Neural crest cell (in vitro differentiated cells): ENCODE measurements at places on chromosomes 1 and 21.

GRCh38 chr1:52436817-52437216 is 32.4 kb downstream of the PRPF38A start:
- no peak for DNase-seq

DNA sequence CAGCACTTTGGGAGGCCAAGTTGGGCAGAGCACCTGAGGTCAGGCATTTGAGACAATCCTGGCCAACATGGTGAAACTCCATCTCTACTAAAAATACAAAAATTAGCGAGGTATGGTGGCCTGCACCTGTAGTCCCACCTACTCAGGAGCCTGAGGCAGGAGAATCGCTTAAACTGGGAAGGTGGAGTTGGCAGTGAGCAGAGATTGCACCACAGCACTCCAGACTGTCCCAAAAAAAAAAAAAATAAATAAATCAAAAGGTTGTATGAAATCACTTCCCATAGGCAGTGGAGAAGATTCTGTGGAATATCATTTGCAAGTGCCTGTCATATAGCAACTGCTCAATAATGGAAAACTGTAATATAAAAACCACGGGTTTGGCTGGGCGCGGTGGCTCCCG is 65.1 kb upstream of the SERBP1 start:
- DNase-seq: no peak

- no peak for DNase-seq
These were observed 78.3 kb upstream of the NFASC start for GRCh38 chr1:204792354-204792692.

GRCh38 chr1:64396817-64397216 is 73.1 kb upstream of the CACHD1 start:
- no peak for DNase-seq

- DNase-seq: no peak
These were observed 39.5 kb upstream of the DDAH1 start for GRCh38 chr1:85504417-85504816.

DNA sequence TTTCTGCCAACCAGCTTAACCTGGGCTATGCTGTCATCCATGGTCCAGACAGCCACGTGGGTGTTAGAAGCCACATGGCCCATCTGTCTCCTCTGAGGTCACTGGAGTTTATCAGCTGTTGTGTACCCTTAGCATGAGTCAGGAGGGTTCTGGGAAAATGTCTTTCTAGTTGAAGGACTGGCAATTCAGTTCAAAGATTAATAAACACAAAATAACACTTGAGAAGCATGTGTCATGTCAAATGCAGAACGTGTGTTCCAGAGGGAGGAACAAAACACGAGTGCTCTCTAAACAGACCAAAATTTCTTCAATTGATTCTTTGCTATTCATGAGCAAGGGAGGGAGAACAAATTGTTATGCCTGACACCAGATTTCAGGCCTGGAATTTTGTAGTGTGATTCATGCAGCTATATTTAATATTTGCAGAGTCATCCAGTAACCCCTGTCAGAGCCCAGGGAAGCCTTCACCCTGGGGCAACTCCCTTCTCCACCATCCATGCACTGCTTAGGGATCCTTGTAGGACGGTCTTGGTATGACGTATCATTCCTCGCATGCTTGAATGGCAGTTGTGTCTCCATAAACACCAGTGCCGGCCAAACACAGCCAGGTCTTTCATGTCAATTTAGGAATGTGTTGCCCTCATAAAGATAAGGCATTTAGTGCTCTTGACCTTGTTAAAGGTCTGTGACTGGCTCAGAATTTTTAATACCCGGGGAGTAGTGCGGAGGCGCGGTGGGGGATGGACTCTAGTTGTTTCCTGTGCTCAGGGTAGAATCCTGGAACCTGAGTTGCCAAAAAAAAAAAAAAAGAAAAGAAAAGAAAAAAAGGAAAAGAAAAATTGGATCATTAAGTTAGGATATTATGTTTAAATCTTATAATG is 27.7 kb upstream of the DYRK1A start:
- DNase-seq: no peak

GRCh38 chr1:220873868-220874655 is 5.2 kb upstream of the HLX start:
- peak; percentile 50 for DNase-seq

- DNase-seq: no peak
These were observed 105.6 kb downstream of the LRRC7 start for GRCh38 chr1:69673321-69673720.

DNA sequence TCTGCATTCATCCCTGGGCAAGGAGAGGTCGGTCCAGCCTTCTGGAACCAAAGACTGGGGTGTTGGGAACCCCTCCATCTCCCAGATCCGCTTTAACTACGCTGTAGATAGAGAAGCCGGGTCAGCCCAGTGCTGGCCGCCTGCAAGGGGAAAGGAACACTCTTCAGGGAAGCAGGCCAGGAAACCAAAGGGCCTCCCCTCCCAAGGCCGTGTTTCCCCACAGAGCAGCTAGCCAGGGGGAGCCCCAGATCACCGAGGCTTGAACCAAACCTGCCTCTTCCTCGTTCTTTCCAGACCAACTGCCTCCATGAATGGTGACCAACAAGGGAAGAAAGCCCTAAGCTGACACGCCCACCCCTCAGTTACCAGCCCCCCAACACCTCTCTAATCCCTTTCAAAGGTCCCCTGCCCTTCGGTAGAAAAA is 1.2 kb upstream of the CHD5 start:
- no peak for DNase-seq

- DNase-seq: no peak
These were observed 62.7 kb downstream of the ITPKB start for GRCh38 chr1:226676381-226676780.

DNA sequence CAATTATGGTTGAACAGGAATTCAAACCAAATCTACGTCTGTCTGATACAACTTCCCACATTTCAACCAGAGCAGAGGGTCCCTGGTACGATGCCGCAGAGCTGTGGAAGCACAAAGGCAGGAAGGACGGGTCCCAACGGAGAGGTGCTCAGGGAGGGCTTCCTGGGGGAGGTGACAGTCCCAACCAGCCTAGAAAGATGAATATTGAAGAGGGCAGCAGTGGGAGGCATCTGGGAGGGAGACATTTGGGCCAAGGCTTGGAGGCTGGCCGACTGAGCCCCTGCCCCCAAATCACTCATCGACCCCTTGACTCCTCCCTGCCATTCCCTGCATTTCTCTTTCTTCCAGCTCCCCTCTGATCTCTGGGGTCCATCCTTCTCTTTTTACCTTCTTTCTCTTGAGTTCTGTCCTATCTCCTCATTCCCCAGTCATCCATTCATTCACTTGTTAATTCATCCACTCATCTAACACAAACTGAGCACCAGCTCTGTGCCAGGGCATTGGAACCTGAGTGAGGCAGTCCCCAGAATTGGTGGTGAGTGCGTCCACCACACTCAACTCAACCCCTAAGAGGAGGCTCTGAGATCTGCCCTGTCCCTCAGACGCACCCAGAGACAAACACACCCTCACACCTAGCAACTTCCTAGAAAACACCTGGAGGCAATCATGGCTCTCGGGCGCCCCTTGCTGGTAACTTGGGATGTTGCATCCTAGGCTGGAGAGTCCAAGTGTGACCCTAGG is 13.2 kb upstream of the CELA3B start:
- peak; percentile 93 for DNase-seq

- DNase-seq: no peak
These were observed 76.6 kb downstream of the RGL1 start for GRCh38 chr1:183881387-183882131.

GRCh38 chr1:111332190-111332589 is 41.5 kb downstream of the CHIA start:
- no peak for DNase-seq

GRCh38 chr1:16413191-16413590 is 24.0 kb downstream of the SPATA21 start:
- no peak for DNase-seq

DNA sequence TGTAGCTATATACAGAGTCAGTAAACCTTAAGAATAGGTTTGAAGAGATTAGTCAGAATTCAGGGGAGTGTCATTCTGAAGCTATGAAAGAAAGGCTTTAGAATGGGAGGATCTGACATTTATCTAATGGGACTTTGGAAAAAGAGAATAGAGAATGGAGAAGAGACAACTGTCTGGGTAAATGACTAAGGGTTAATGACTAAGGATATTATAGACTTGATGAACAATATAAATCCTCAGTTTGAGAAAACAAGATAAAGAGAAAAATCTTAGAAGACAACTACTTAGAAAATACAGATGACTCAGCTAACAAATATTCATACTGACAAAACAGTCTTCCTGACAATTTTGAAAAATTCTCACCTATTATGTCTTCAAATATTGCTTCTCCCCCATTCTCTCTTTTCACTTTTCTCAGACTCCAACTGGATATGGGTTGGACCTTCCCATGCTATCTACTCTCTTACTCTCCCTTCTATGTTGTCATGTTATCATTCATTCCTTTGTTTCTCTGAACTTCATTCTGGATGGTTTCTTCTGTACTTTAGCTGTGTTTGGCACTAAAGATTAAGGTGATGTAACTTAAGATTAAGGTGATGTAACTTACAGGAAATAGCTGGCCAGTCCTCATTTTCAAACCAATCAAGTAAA is 20.4 kb downstream of the SLC16A1 start:
- no peak for DNase-seq
